ENCODE measurements at places on chromosomes 3 and 15. TPM values are rescaled to one million over a fixed set of nuclear protein-coding genes. Genes with fewer than 3 reads are reported as not detected.

Gene INSYN1
- total RNA-seq = 12.7 TPM

Gene TRIP4
- total RNA-seq = 26.0 TPM

Gene RPP14
- 13.0 TPM for total RNA-seq

- H3K36me3 ChIP-seq = peaks cover 2% of the 10 kb centered on the region
- no peaks in the 10 kb centered on the region for H3K27me3 ChIP-seq
- no peak overlapping the region for H3K4me3 ChIP-seq
- H3K27ac ChIP-seq = no peak overlapping the region
- no peaks in the 10 kb centered on the region for H3K4me1 ChIP-seq
- DNase-seq = no peak
Observed at GRCh38 chr3:15051531-15051930, 13.6 kb downstream of the MRPS25 start.

DNA sequence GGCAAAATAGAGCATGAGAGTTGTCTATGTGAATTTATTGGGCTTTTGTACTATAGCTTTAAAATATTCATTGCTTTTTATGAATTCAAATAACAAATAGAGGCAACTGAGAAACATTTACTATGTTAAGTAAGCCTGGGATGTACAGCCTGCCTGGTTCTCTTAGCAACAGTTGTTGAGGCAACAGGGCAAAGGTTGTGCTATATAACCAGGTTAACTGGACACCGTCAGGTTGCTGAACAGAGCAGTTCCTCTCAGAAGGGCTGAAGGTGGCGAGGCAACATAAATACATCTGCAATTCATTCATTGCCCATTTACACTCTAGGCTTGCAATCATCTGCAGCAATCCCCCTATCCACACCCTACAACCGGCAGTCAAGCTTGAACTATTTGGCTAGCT lies 78.2 kb downstream of the GTF2E1 start:
- DNase-seq = no peak
- no peaks in the 10 kb centered on the region for H3K27me3 ChIP-seq
- H3K4me3 ChIP-seq = no peak overlapping the region
- H3K4me1 ChIP-seq = no peaks in the 10 kb centered on the region
- H3K36me3 ChIP-seq = no peaks in the 10 kb centered on the region
- no peak overlapping the region for H3K27ac ChIP-seq

- no peak for DNase-seq
- no peaks in the 10 kb centered on the region for H3K36me3 ChIP-seq
- no peaks in the 10 kb centered on the region for H3K4me1 ChIP-seq
- no peak overlapping the region for H3K4me3 ChIP-seq
- no peaks in the 10 kb centered on the region for H3K27me3 ChIP-seq
- H3K27ac ChIP-seq = no peak overlapping the region
Observed at GRCh38 chr3:146557745-146558144, 13.3 kb upstream of the PLSCR1 start.
